ENCODE measurements at places on chromosomes 13 and 19.
A peak's percentile ranks its signal among the peaks of the same experiment; 100 is the strongest.

GRCh38 chr13:42984026-42984425 is 8.0 kb downstream of the EPSTI1 start:
- no peak for DNase-seq

- no peak for DNase-seq
Observed at GRCh38 chr13:111219280-111219679, 101.2 kb upstream of the TEX29 start.

- no peak for DNase-seq
Observed at GRCh38 chr19:8342316-8342683, 762 bp downstream of the KANK3 start.

DNA sequence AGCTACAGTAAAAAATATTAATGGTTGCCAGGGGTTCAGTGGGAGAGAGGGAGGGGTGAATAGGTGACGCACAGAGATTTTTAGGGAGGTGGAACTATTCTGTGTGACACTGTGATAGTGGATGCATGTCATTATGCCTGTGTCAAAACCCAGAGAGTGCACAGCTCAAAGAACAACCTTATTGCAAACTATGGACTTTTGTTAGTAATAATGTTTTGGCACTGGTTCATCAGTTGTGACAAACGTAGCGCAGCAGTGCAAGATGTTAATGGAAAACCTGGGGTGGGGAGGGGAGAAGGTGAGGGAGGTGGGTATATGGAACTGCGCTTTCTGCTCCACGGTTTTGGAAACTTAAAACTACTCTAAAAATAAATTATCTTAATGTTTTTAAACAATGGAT is 134.6 kb upstream of the RFC3 start:
- no peak for DNase-seq

- DNase-seq, result peak; percentile 51
Observed at GRCh38 chr19:7373862-7374261, 25.1 kb downstream of the ARHGEF18 start.

DNA sequence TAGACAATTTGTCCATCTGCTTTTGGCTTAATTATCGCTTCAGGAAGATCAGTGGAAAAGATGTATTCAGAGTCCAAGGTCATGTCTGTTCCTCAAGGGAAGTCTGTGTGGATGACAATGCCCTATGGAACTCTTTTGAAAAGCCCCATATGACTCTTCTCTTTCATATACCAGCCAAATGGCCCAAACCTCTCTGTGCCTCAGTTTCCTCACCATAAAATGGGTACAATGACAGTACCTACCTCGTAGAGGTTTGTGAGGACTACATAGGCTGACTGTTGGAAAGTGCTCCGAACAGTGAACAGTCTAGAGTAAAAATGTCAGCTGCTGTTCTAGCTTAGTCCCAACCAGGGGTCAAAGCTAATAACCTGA is 104.6 kb downstream of the COL4A2 start:
- DNase-seq, result no peak

- no peak for DNase-seq
Observed at GRCh38 chr13:21872795-21873194, 201.9 kb downstream of the FGF9 start.

DNA sequence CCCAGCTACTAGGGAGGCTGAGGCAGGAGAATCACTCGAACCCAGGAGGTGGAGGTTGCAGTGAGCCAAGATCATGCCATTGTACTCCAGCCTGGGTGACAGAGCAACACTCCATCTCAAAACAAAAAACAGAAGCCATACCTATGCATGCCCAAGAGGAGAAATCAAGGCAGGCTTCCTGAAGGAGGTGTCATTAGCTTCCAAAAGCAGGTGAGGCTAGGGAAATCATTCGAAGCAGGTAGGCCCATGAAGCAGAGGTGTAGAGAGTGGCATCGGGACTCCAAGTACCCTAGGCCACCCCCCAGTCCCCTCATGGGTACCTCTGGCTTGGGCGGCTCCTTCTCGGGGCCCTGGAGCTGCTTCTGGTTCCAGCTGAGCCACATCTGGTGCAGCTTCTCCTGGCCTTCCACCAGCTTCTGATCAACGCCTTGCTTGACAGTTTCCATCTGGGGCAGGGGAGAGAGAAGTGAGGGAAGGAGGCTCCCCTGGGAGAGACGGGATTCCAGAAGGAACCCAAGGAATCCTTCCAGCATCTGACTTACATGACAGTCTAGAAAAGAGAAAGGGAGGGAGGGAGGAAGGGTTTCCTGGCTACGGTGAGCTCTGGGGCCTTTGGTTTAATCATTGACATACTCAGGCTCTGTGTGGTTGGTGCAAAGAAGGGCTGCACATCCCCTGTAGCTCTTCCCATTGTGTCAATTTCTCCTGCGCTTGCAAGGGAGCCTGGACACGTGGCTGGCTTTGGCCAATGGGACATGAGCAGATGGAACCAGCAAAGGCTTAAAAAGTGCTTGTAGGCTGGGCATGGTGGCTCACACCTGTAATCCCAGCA is 13.1 kb upstream of the TICAM1 start:
- no peak for DNase-seq

DNA sequence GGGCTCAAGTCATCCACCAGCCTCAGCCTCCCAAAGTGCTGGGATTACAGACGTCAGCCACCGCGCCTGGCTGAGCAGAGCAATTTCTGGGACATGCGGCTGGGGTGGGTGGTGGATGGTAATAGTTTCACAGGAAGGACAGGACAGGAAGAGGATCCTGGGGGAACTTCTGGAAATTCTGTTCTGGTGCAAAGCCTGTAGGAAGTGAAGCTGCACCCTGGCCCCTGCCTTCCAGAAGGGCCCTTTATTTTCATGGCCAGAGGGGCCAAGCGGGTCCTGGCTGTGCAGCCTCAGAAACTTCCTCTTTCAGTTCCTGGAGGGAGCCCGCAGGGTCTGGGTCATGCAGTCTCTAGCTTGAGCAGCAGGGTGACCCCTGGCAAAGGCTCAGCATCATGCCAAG is 15.7 kb downstream of the FEM1A start:
- no peak for DNase-seq

DNA sequence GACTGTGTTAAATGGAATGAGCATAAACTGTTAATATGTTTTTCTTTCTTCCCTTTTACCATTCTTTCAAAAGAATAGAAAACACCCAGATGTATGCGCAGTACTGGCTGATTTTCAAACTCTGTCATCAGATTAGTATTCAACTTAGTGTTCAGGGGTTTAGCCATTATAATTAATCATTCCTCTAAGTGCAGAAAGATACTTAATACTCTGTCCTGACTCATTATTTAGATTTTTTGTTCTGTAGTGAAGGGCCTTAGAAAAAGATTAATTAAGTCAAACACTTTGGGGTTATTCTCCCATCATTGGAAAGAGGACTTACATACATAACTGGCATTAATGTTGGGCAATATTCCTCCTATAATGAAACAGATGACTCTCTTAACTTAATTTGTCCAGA is 1316.7 kb upstream of the SLC10A2 start:
- no peak for DNase-seq

- DNase-seq, result no peak
Observed at GRCh38 chr19:23440207-23440606, 44.9 kb upstream of the ZNF91 start.

DNA sequence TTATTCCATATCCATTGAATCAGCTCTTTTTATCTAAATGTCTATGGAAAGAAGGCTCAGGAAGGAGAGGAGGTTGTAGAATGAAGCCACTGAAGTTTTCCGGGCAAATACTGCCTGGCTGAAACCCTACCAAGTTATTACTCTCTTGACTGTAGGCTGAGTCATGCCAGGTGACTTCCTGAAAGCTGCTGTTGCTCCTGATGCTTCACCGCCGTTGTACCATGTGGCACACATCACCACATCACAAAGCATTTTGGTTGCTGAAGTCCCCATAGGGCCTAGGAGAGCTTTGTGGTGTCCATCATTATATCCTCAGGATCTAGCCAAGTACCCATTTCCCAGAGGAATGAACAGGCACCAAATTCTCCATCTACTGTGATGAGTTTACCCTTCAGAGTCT is 11.1 kb upstream of the TDRD12 start:
- no peak for DNase-seq

GRCh38 chr19:50779504-50780457 is 9.5 kb downstream of the GPR32 start:
- no peak for DNase-seq

DNA sequence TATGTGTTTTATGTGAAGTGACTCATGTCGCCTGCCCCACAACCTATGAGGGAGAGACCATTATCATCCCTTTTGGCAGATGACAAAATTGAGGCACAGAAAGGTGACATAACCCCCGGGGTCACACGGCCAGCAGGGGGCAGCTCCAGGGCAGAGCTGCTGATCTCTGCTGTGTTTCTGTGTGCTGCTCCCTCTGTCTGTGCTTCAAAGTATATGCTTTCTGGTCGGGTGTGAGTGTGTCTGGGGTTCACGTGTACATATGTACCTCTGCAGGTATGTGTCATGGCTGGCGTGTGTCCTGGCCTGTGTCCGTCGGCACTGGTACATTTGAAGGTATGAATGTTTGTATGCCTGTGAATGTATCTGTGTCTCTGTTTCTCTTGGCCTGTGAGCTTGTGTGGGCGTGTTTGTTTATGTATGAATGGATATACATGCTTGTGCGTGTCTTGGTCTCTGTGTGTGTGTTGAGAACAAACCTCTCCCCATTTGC is 7.1 kb downstream of the LIPE start:
- DNase-seq, result peak; percentile 66

- DNase-seq, result no peak
Observed at GRCh38 chr13:66407128-66407527, 823.0 kb downstream of the PCDH9 start.

- peak; percentile 91 for DNase-seq
Observed at GRCh38 chr19:40714441-40715299, 2.0 kb downstream of the COQ8B start.

DNA sequence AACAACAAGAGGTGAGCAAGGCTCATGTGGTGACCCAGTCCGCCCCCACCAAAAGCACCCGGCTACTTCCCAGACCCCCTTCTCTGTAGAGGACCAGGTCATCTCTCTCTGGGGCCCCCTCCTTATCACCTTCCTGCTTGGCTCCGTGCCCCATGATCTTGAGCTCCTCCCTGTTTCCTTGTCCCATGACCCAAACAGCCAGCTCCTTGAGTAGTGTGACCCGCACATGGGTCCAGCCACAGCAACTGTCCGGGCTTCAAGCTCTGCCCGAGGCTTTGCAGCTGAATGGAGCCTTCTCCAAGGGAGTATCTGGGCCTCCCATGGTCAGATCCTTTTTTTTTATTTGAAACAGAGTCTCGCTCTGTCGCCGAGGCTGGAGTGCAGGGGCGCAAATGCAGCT is 61.8 kb downstream of the MYO9B start:
- no peak for DNase-seq

DNA sequence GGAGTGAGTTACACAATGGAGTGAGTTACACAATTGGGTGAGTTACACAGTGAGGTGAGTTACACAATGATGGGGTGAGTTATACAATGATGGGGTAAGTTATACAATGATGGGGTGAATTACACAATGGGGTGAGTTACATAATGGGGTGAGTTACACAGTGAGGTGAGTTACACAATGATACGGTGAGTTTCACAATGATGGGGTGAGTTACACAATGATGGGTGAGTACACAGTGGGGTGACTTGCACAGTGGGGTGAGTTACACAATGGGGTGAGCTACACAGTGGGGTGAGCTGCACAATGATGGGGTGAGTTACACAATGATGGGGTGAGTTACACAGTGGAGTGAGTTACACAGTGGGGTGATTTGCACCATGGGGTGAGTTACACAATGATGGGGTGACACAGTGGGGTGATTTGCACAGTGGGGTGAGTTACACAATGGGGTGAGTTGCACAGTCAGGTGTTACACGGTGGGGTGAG is 52.5 kb upstream of the GAS6 start:
- DNase-seq, result no peak

GRCh38 chr13:110297766-110298504 is 9.0 kb downstream of the COL4A1 start:
- DNase-seq, result no peak

DNA sequence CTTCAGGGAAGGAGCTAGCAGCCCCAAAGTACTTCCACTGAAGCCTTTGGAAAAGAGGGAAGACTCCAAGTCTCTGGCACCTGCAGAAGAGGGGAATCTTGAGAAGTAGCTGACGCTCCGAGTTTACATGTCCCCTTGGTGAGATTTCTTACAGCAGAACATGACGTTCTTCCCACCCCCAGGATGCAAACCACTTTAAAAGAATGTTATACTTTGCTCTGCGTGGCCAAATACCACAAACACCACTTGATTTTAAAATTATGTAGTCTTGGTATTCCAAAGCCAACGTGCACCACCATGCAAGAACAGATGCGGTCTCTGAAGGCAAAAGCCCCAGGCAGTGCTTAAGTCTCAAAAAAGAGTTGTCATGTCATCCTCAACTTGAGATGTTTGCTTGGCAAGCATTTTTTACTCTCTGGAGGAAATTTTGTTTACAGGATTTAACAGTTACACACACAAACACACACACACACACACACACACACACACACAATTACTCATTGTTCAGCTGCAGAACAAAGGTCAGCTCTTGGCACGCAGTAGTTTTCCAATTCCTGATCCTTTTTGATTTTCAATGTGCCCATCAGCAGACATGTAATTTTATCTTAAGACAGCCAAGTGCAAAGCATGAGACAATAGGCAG is 106.1 kb downstream of the RGCC start:
- DNase-seq, result no peak

- DNase-seq, result no peak
Observed at GRCh38 chr19:2787115-2787514, 1.8 kb downstream of the THOP1 start.

- no peak for DNase-seq
Observed at GRCh38 chr19:8973501-8974091, 36.6 kb downstream of the MUC16 start.

DNA sequence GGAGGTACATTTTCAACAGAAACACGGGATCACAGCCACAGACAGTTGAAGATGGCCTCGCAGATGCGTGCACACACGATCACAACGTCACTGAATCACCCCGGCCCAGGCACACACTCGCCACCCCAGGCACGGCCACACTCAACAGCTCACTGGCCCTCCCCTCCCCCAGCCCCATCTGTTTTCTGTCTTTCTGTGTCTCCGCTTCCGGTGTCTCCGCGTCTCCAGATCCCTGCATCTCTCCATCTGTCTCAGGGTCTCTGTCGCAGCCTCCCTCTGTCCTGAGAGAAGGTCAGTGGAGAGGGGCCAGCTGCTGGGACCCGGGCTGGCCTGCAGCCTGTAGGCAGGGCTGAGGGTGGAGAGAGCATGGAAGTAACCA is 3.8 kb upstream of the ATP1A3 start:
- no peak for DNase-seq

DNA sequence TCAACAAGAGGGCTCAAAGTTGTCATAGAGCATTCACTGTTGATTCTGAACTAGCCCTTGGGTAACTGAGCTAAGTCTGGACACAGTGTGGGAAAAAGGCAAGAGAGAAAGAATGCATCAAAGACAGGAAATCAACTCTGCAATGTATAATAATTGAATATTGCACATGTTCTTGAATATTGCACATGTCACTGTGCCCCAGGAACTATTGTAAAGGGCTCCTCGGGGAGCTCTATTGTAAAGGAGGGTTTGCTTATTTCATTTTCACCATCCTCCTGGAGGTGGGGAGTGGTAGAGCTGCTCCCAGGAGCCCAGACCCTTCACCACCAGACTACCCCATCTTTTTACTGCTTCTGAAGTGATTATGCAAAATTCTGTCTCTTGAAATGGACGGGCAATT is 44.4 kb upstream of the ITM2B start:
- no peak for DNase-seq
